D341Med (cell line): ENCODE measurements at places on chromosomes 11 and 22.

DNA sequence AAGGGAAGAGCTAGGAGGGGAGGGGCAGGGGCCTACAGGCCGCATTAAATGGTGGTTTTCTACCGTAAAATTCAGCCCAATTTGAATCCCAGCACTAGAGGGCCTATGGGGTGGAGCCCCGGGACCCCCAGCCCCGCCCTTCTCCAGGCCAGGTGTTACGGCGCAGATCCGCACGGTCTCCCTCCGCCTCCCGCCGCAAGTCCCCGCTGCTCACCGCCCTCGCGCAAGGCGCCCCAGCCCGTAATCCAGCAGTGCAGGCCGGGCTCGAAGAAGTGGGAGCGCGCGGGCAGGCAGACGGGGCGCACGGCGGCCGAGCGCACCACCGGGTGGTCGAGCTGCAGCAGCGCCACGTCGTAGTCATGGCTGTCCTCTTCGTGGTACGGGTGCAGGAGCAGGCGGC, 17.3 kb downstream of the KCTD17 start:
- no peak for DNase-seq

DNA sequence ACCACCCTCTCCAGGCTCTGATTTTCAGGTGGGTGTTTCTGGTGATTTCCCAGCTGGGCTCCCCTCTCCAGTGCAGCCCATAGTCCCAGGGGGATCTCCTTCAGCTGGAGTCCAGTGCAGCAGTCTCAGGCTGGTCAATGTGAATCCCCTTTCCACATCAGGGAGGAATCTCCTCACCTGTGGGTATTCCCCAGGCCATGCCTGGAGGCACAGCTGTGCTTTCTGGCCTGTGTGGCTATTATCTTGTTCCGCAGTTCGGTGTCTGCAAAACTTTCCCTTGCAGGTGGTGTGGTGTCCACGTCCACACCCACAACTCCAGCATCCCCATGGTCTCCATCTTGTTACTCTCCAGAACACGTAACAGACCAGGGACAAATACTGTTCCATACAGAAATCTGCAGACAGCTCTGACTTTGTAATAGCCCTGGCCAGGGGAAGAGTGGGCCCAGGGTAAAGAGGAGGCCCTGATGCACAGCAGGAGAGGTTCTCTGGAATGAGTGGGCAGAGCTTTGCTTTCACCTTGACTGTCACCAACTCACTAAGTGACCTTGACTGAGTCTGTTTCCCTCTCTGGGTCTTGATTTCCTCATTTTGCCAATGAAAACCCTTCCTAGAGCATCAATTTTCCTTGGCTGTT, 183.2 kb downstream of the CSNK2A3 start:
- DNase-seq: no peak

DNA sequence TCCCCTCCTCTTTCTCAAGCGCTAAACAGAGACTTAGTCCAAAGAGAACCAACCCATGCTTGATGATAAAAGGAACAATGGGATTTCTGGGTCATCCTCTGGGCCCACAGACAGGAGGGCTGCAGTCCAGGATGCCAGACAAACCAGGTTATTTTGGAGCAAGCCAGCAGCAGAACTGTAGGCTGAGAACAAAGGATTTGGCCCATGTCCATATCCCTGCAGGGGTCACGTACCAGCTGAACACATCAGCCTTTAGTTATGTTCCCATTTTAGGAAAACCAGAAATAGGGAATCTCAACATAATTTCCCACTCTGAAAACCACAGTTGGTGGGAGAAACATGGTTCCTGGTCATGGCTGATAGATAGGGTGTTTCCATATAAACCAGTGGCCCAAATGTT, 533.6 kb upstream of the CADM1 start:
- DNase-seq: no peak

GRCh38 chr11:10728789-10729472, 22.1 kb upstream of the CTR9 start:
- peak; percentile 77 for DNase-seq

GRCh38 chr11:57283231-57283990, 41.3 kb downstream of the TNKS1BP1 start:
- DNase-seq: no peak

- no peak for DNase-seq
Observed at GRCh38 chr22:48070083-48070482, 1307.6 kb downstream of the TBC1D22A start.

- DNase-seq: no peak
Observed at GRCh38 chr11:12143461-12144258, 33.3 kb downstream of the MICAL2 start.

DNA sequence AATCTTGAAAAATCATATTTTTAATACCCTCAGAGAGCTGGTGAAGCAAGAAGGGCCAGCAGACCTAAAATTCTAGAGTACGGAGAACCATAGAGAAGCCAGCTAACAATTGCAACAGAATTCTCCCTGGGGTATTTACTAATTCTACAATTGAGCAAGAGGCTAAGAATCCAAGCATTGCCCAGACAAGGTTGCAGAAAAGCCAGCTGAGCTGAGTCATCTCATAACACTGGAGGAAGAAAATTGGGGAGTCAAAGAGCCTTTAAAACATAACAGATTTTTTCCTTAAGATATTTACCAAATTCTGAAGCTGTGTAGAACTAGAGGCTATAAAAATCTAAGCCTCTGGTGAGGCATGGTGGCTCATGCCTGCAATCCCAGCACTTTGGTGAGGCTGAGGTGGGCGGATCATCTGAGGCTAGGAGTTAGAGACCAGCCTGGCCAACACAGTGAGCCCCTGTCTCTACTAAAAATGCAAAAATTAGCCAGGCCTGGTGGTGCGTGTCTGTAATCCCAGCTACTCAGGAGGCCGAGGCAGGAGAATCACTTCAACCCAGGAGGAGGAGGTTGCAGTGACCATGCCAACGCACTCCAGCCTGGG, 13.6 kb upstream of the TMEM216 start:
- no peak for DNase-seq

- DNase-seq: peak; percentile 86
Observed at GRCh38 chr11:131064373-131064991, 148.2 kb upstream of the SNX19 start.

DNA sequence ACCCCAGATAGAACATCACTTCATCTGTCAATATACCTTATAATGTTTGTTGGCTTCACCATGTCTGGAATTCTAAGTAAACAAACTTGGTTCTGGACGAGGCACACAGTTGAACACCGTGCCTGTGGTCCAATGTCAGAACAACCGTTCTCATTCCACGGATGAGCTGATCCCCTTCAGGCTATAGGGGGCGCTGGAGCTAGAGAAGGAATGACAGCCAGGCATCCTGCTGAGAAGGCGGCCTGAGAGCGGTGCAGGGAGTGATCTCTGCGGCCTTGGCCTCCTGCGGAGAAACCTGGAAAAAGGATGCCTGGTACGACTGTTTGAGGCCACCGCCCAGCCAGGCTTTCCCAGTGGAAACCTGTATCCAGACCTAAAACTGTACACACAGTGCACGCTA, 48.7 kb downstream of the FDX1 start:
- no peak for DNase-seq

DNA sequence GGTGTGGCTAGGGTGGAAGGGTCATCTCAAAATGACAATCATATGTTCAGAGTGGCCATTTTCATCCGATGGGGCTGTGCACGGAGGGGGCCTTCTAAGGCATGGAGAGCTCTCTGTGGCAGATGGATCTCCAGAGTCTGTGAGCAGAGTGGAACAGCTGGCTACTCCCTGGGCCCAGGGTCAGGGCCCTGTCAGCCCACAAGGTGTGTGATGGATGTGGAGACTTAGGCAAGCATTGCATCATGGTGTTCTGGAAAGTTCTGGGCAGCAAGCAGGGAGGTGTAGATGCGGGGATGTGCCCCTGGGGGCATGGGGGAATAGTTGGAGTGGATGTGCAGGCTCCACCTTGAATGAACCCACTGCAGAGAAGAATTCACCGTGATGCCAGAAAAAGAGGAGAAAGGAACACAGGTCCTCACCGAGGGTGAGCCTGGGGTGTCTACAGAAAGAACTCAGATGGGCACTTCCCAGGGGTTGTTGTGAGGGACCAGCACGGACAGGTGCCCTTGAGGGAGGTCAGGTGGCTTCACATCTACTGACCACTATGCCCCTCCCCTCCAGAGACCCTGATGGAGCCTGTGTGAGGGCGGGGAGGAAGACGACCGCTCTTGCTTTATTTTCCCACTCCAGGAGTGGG, 51.1 kb downstream of the CHRDL2 start:
- no peak for DNase-seq

DNA sequence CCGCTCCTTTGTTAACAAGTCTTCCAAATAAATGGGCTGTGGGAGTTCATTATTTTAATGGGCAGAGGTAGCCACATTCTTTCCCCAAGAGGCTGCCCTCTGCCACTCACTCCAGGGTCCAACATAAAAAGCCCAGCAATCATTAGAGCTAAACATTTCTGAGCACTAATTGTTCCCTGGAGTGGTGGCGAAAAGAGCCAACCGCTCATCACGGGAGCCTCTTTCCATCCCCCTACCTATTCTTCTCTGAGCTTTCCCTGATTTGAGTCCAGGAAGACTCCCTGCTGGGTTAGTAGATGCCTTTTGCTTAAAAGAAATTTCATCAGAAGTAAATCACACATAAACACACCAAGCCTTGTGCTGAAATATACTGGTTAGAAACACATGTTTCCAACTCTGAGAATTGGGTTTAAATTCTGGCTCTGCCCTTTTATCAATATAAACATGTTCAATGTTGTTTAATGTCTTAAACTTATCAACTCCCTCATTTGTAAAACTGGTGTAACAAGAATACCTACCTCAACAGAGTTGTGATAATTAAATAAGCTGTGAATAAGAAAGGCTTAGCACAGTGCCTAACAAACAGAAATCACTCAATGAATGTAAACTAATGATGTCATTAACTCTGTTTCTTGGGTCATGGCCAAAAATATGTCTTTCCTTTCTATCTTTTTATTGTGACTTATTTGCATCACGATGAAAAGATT, at the start of gene OR5A2:
TSS of gene OR5A2 (minus strand) at position 53 of the 707 bp plus-strand sequence. CDS start 3,460 bp downstream, outside the sequence.
- DNase-seq: no peak

GRCh38 chr11:118184784-118185579, 8.5 kb upstream of the SCN2B start:
- DNase-seq: no peak

DNA sequence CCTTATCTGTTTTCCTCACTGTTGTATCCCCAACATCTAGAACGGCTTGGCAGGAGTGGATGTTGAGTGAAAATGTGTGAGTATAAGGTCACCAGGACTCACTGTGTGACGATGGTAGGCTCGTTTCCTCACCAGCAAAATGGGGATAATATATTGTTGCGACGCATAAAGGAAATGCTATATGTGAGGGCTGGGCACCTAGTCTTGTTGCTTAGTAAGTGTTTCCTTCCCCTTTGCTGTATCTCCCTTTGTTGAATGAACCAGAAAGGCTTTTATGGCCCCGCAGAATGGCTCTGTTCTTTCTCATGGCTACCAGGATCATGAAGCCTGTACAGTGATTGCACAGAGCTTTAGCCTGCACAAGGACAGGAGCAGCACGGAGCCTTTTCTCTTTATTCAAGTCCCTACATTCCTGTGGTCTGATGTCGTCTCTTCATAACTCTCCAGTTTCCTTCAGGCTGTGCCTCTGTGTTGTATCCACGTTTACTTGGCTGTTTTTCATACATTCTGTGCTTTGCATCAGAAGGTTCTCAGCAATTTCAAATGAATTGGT, 5.4 kb downstream of the TNRC6B start:
- no peak for DNase-seq

DNA sequence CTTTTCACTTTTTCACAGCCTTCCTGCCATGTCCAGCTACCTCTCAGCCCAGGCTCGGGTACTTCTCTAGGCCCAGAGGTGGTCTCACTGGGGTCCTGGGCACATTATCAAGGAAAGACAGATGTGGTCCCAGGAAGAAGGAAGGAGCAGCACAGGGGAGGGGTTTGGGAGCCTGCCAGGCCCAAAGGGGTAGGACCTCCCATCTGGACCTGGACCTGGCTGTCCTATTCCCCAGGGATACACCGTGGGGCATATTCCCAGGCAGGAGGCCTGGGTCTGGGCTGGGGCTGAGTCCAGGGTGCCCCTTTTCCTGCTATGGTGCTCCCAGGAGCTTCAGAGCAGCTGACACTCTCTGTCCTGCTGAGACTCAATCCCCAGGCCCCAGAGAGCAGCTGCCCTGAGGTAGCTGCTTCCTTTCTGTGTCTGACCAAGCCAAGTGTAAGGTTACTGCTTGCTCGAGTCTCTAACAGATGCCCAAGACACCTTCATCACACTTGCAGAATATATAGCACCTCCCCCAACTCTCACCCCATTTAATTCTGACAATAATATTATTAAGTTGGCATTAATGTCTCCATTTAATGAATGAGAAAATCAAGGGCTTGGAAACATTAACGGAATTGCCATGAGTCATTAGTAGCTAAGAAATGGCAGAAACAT, 232.0 kb downstream of the BUD13 start:
- DNase-seq: no peak

- DNase-seq: no peak
Observed at GRCh38 chr11:3834664-3835461, 5.9 kb downstream of the RHOG start.

GRCh38 chr22:29147331-29147899, 58.3 kb upstream of the EMID1 start:
- no peak for DNase-seq

DNA sequence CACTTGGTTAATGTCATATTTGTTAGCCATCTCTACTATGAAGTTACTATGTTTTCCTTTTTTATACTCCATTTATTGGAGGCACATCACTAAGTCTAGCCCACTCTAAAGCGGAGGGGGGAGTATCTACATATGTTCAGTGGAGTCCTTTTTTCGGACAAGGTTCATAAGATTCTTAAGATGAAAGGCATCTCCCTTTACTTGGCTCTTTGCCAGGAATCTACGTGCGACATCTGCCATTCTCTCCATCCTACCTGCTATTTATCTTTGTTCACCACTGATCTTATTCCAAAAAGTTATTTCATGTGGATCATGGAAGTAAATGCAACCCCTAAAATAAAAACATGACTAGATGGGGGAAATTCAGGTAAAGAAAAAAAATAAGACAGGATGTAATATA, 77.4 kb upstream of the YWHAH start:
- no peak for DNase-seq

DNA sequence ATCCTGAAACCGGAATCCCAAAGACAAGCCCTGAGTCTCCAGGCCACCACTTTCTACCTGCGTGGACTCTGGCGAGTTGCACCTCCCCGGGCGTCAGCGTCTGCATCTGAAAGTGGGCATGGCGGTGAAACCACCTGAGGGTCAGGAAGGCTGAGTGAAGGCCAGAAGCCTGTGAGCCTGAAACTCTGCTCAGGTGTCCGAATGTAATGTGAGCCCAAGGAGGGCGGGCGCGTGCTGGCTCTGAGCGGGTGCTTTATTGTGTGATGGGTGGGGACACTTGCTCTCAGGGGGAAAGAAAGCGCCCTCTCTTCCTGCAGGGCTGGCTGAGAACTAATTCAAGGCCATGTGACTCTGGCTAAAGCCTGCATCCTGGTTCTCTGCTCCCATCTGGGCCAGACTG, 135.6 kb downstream of the ST3GAL4 start:
- DNase-seq: no peak

- DNase-seq: no peak
Observed at GRCh38 chr11:103903621-103904323, 132.7 kb upstream of the DDI1 start.

GRCh38 chr11:123045101-123045500, 16.8 kb downstream of the HSPA8 start:
- DNase-seq: no peak
